ENCODE measurements at places on chromosomes 4 and X. TPM values are rescaled to one million over a fixed set of nuclear protein-coding genes. Genes with fewer than 3 reads are reported as not detected.

Gene RAB9B
- total RNA-seq, result 0.13 TPM

Gene CXXC4
- not detected for total RNA-seq

Gene SLC49A3
- not detected for total RNA-seq

Gene SPANXN3
- total RNA-seq, result not detected

Gene GAB1
- total RNA-seq, result 3.6 TPM

Gene MEPE
- total RNA-seq, result not detected

Gene TRPC3
- 0.45 TPM for total RNA-seq

Gene DUSP21
- total RNA-seq, result not detected

Gene TMPRSS11D
- not detected for total RNA-seq

Gene CENPI
- 35.9 TPM for total RNA-seq

Gene ZNF185
- total RNA-seq, result 0.38 TPM

Gene CHRDL1
- not detected for total RNA-seq

DNA sequence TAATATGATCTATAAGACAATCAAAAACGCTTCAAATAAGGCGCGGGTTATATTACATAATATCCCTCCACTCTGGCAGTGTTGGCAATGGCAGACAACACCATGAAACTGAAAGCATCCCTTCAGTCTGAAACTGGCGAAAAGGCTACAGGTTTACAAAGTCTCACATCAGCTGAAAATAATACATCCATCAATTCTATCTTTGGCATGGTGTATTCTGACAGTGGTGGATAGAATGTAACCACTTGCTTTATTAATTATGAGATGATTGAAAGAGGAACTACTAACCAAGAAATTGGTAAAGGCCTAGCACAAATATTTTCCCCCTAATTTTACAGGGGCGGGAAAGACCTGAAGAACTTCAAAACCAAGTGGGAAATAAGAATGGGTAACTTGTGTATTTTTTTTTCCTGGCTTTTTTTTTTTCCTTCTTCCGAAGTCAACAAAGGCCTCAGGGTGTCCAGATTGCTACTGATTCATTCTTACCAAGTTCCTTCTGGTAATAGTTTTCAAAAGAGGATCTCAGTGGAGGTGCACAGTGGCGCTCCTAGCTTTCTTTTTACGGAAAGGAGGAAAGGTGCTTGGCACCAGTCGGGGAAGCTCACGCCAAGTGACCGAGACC lies 728 bp downstream of the UBA6 start:
- DNase-seq, result peak; percentile 15

GRCh38 chrX:134685668-134686067 lies 27.4 kb upstream of the PLAC1 start:
- DNase-seq, result peak; percentile 70

- no peak for DNase-seq
Measured at GRCh38 chr4:185997296-185997695, 71.7 kb upstream of the TLR3 start.

DNA sequence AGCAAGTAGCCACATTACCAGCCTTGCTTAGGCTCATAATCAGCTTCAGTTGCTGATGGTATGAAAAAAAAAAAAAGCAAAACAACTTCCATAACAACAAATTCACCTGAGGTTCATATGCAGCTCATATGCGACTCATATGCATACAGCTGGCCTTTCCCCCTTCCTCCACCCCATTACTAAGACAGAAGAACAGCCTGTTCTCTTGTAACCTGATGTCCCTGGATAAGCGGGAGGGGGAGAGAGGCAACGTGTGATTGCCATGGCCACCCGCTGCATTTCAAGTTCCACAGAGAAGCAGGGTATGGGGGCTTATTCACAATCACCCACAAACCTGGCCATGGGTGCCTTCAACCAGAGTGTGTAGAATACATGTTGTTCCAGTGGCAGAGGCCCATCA lies 95.1 kb upstream of the DGKK start:
- no peak for DNase-seq

DNA sequence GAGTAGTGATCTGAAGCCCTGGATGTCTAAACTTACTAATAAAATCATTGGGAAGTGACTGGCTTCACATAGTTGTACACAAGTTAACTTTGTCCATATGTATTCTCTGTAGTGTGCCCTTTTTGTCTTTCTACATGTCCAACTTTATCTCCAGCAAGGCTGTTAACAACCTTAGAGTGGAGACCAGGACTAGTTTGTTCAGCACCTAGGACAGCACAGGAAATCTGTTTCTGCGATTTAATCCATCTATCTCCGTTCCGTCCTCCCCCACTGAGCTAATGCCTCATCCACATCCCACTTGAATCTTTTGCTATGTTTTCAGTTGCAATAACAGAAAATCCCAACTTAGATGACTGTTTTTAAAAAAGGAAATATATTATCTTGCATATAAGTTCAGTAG lies 3.4 kb upstream of the ARR3 start:
- no peak for DNase-seq

DNA sequence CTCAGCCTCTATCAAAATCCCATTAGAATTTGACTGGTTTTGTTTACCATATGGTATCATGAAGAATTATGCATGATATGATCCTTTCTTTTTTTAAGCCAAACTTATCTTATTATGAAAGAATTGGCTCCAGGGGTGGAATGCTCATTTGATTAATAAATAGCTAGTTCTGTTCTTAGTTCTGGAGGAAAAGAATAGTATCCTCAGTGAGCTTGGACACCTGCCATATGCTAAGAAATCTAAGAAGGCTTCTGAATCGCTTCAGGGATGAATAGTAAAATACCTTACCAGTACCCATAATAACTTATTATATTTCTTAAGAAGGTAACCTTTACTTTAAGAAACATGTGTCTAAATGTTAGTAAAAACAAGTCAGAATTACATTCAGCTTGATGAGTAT lies 803.6 kb downstream of the ADGRL3 start:
- no peak for DNase-seq

DNA sequence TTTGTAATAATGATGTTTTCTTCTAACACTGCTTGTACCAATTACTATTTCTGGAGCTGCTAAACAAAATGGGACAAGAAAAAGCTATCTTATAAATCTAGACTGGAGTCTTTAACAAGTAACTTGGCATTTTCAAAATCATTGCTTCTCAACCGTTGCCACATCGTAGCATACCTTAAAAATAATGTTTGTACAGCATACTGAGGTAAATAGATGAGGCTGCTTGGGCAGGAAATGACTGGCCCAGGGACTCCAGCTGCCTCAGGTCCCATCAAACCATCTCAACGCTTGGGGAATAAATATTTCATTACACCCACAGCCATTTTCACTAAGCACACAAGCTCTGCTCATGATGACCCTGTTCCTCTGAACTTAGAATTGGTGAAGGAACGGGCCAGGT lies 115.1 kb downstream of the SPANXA1 start:
- peak; percentile 17 for DNase-seq

- no peak for DNase-seq
Measured at GRCh38 chr4:159171287-159171686, 68.4 kb downstream of the RAPGEF2 start.

DNA sequence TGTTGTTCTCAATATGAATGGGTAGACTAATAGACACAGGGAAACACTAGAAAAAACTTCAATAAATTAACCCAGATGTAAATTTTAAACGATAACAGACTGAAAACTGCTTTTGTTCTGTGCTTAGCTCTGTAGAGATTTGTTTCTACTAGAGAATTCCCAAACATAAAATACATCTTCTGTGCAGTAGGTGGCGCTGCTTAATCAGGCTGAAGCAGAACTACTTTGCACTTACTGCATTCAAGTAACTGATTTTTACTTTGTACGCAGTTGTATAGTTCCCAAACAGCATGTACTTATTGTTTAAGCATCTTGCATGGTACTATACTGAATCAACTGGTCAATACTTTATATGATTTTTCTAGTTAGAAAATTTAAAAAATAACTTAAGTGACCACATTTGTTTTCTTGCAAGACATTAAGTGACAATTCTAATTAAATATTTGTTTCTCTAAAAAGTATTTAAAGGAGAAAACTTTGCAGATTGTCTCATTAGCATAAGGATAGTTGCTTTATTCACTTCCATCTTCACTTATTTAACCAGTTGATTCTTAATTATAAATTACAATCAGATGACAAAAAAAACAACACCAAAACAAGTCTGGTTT lies 490.6 kb downstream of the IL15 start:
- DNase-seq, result peak; percentile 64

Measured in LHCN-M2 (cell line).